ELR (cell line): ENCODE measurements at places on chromosomes 1 and 21.

- peak; percentile 77 for DNase-seq
These were observed 27.8 kb upstream of the SUMO3 start for GRCh38 chr21:44845418-44846223.

- peak; percentile 49 for DNase-seq
These were observed 115.4 kb upstream of the EDN2 start for GRCh38 chr1:41599912-41600311.

GRCh38 chr1:184745929-184746638, 8.6 kb downstream of the EDEM3 start:
- DNase-seq: no peak

GRCh38 chr1:8276173-8276914, 41.6 kb upstream of the SLC45A1 start:
- peak; percentile 28 for DNase-seq

DNA sequence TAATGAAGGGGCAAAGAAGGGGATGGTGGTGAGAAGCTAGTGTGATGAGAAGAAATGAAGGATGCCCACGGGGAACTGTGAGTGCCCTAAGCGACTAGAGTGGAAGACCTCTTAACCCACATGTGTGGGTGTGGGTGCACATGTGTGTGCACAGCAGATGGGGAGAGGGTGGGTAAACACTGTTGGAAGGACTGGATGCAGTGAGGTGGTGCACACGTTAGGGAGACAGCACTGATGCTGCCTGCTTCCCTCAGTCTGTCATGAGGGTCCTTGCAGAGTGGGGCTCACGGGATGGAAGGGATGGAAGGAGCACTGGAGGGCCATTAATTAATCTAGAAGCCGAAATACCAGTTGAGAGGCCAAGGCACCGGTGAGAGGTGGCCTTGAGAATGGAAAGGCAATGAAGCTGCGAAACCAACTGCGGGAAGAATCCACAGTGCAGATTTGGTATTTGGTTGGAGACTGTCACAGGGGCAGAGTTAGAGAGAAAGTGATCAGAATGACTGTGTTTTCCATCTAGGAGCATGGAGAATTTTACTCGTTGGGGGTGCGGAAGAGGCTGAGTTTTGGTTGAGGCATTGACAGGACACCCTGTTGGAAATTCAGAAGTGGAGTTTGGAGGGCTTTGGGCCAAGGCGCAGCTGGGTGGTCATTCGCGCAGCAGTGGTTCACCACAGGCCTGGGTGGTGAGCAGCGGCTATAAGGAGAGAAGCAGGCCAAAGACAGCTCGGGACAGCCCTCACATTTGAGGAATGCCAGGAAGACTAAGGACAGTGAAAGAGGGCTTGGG, 15.8 kb downstream of the RCSD1 start:
- no peak for DNase-seq

GRCh38 chr1:115530407-115530806, 111.4 kb upstream of the VANGL1 start:
- peak; percentile 89 for DNase-seq

GRCh38 chr21:44005593-44005992, 6.5 kb upstream of the TRAPPC10 start:
- DNase-seq: no peak

GRCh38 chr1:204294357-204294756, 65.4 kb downstream of the PLEKHA6 start:
- DNase-seq: peak; percentile 95

GRCh38 chr1:202642619-202643291, 67.5 kb downstream of the SYT2 start:
- DNase-seq: no peak

DNA sequence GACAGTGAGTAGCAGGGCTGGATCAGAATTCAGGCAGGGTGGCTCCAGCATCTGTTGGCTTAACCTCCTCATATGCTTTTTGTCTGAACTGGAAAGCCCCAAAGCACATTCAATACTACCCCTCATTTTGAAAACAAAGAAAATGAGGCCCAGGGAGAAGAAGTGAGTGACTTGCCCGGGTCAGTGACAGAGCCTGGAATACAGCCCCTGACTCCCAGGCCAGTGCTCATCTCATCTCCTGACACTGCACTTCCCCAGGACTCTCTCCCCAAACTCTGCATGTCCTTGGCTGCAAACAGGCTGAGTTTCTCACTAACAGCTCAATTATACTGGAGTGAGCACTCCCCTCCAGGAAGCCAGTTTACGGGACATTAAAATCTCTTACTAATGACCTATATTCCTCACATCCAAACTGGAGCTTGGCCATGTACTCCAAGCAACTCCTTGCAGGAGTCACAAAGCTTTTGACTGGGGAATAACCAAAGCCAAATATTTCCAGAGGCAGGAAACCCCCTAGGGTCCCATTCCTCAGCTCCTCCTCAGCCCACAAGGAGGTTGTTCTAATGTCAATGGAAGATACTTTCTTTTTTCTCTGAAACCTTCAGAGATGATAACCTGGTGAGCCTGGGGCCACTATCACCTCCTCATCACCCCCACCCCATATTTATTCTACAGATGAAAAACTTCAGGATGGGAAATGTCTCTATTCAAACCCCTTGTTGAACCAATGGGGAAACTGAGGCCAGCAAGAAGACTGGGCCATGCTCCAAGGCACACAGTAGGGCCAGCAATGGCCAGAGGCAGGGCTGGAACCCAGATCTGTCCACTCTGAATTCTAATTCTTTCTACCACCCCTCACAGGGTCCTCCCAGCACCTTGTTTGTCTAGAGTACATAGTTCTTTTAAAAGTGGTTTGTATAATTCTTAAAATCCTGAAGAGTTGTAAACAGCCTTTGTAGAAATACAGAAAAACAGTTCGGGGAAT, 127.0 kb downstream of the PLPP3 start:
- no peak for DNase-seq

DNA sequence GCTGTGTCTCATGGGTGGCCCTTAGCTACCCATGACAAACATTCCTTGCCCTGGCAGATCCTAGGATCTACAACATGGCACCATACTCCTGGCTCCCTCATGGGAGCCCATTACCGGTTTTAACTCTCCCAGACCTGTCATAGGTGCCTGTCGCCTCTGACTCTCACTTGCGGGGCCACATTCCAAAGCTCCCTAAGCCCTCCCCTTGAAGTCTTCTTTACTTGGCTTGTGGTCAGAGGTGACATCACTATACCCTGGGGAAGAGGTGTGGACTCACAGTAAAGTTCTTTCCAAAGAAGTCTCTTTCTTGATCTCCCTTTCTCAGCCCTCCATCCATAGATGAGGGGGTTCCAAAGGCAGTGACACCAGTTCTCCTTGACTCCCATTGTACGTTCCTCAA, 5.4 kb upstream of the SLAMF9 start:
- no peak for DNase-seq

DNA sequence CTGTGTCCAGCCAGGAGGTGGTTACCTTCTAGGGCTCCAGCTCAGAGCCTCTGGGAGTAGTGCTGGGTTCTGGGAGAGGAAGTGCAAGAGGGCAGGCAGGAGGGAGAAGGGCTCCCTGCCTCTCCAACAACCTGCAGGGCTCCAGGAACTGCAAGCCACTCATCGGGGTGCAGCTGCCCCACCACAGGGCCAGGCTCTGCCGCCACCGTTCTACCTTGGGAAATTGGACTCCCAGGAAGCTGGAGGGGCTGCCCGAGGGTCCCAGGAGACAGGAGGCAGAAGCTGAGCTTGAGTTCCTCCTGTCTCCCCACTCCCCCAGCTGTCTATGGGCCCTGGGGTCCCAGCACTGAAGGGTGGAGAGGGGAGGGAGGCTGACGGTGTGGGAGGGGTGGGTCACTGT, 7.4 kb upstream of the PRDM16 start:
- no peak for DNase-seq

GRCh38 chr1:199149591-199149990, 510.8 kb downstream of the PTPRC start:
- no peak for DNase-seq

DNA sequence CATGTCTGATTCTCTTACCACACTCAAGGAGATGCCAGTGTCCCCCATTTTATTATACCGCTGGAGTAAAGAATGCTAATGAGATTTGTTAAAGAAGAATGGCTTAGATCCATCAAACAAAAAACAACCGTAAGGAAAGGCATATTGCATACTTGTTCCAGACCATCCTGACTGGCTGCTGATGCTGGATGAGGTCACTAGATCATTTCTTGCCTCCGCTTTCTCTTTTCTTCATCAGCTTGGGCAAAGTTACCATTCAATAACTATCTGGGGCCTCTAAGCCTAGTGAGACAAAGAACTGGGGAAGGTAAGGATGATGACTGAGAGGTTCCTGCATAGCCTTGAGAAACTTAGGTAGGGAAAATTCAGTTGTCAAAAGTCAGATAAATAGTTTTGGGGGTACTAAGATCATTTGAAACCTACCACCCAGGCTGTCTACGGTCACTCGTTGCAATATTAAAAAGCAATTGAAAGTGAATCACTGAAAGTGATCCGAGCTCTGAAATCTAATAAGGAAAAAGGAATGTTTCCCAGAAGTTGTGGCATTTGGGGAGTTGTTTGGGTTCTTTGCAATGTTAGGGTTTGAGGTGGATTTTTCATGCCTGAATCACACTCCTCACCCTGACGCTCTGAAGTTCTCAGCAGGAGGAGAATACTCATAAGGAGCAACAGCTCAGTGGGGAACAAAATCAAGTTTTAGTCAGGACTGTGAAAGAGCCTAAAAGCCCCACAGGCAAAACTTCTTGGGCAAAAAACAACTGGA, 176.8 kb downstream of the HHIPL2 start:
- peak; percentile 97 for DNase-seq

- DNase-seq: no peak
These were observed 109.0 kb downstream of the TMEM53 start for GRCh38 chr1:44565259-44565750.

GRCh38 chr1:30887485-30888315, 20.9 kb downstream of the SDC3 start:
- peak; percentile 52 for DNase-seq

- peak; percentile 62 for DNase-seq
These were observed 32.3 kb downstream of the HHAT start for GRCh38 chr1:210360852-210361477.

- peak; percentile 30 for DNase-seq
These were observed 101.9 kb downstream of the PLPP3 start for GRCh38 chr1:56477164-56478111.

DNA sequence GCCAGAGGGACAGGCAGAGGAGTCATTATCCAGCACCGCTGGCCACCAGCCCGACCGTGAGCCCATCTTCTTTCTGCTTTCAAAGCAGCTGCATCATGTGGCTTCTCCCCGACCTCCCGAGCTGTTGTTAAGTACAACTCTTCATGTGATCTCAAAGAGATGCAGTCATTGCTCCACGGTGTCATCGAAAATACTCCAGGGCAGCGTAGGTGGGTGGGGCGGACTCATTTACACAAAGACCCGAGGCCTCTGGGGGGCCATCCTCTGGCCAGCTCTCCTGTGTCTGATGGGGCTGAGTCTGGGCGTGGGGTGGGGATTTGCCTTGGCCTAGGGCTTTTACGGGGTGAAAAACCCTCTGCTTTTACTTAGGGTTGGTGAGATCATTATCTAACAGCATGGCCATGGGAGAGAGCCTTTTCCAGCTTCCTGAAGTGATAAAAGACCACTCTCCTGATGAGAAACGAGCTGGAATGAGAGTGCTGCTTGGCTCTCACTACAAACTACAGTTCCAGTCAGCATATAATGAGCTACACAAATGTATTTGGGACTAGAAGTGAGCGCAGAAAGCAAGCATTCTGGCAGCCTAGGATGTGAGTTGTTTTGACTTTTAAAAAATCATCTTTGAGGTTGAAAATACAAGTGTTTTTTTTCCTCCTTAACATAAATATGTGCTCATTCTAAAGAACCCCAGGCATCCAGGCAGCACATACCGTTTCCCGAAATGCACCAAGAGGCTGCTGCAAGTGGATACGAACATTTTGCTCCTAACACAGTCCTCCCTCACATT, 165.0 kb downstream of the RHOU start:
- DNase-seq: no peak

DNA sequence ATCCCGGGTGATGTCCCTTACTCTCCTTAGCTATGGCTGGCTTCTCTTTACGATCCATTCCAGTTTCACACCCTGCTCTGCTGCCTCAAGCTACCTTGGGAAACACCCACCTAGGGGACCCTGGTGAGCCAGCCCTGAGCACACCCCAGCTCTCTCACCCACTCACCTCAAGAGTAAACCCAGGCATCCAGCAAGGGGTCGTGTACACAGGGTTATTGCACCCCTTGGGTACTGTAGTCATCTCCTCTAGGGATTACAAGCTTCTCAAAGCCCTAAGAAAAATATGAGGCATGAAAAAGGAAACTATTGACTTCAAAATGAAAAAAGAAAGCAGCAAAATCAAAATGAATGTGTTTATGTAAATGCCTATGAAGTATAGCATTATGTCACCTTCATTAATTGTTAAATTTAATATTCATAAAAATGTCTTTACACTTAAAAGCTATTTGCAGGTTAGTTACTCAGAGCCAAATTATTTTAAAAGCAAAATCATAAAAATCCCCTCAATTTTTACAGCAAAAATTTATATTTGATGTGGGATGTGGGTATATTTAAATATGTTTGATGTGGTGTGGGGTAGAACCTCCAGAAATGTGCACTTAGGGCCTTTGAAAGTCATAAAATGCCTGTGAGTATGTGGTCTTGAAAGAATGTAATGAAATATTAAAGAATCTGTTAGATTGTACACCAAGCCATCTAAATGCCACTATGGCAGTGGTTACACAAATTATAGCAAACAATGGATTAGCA, 190.3 kb downstream of the C1orf94 start:
- DNase-seq: no peak

DNA sequence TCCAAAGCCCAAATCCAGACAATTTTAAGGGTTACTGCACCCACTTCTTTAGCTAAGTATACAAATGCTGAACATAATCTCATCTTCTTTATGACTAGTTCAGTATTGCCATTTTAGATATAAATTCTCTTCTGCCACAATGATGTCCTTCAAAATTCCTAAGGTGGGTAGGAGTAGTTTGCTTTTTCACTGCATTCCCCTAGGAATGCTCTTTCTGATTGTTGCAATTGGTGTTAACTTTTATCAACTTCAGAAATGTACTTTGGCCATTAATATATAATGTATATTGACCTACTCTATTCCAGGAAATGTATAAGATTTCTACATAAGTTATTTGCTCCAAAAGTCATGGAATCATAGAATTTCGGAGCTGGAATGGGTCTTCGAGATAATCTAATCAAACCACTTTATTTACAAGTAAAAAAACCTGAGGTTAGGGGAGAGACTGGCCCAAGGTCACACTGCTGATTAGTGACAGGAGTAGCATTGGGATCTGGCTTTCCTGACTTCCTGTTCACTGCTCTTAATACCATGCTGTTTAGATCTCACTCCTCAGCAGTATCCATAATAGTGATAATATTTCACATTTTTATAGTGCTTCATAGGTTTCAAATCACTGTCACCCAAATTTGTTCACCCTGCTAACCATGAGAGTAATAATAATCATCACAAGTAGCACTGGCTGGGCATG, 46.4 kb upstream of the RASAL2 start:
- no peak for DNase-seq

GRCh38 chr1:96995351-96995750, 273.8 kb downstream of the PTBP2 start:
- DNase-seq: no peak

DNA sequence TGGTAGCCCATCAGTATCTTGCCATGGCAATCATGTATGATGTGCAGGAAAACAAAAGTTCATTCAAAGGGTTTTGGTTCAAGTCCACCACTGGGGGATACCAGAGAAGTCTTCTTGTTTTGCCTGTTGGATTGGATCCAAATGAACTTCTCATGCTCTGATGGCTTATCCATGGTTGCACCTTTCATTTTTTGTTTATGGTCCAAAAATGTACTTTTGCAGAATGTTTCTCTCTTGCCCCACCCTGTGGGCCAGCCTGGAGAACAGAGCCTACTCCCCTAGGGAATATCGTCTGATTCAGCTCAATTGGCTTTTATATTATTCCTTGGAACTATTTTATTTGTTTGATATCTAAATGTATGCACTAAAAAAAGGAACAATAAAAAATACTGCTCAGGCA, 20.1 kb upstream of the CLCA1 start:
- DNase-seq: no peak
